Psoas muscle (tissue), 8 donors: ENCODE measurements at places on chromosomes 3 and 15. TPM values are rescaled to one million over a fixed set of nuclear protein-coding genes. Genes with fewer than 3 reads are reported as not detected.

SH3GL3 gene
- total RNA-seq: not detected

SUSD5 gene
- total RNA-seq: 0.71 TPM

FILIP1L gene
- 128 TPM for total RNA-seq

MEX3B gene
- total RNA-seq: 1.2 TPM

INAFM2 gene
- total RNA-seq: 30.2 TPM

ROPN1 gene
- not detected for total RNA-seq

FETUB gene
- total RNA-seq: not detected

GRCh38 chr3:195812366-195812765, 637 bp upstream of the MUC4 start:
- peaks cover 6% of the 10 kb centered on the region for H3K27me3 ChIP-seq
- H3K27ac ChIP-seq: no peak overlapping the region
- no peak overlapping the region for H3K4me3 ChIP-seq
- H3K4me1 ChIP-seq: no peaks in the 10 kb centered on the region
- no peak for DNase-seq

- H3K27ac ChIP-seq: no peak overlapping the region
- H3K27me3 ChIP-seq: no peaks in the 10 kb centered on the region
- H3K4me3 ChIP-seq: no peak overlapping the region
- no peaks in the 10 kb centered on the region for H3K36me3 ChIP-seq
- no peak for DNase-seq
Measured at GRCh38 chr3:108136561-108137459, 46.0 kb upstream of the CD47 start.

DNA sequence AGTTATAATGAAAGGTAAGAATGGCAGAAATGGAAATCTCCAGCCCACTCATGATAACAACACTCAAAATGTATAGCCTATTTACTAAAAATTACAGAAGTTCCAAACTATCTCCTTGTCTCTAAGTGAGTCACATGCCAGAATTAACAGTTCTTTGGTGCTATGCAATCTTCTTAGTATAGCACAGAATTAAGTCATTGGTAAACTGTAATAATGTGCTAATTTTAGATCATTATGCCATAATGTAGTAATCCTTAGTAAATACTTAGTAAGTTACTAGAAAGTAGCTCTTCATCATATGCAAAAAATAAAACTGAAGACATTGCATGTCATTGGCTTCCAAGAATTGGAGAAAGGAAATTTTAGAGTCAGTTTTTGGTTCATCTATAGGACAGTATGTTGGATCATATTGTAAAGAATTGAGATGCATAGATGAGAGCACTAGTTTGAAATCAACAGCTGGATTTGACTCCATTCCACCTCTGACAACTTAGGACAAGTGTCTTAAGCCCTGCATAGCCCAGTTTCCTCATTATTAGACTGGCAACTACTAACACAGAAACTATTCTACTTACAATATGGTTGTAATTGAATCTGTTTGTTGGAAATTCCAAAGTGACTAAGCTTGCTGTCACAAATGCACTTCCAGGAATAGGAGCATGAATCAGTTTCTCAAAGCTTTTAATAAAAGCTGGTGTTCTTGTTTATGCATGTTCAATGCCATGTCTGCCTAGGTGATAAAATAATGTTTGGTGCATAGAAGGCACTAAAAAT, 40.1 kb upstream of the CD47 start:
- peaks cover 2% of the 10 kb centered on the region for H3K27me3 ChIP-seq
- no peak for DNase-seq
- H3K36me3 ChIP-seq: no peaks in the 10 kb centered on the region
- no peak overlapping the region for H3K4me3 ChIP-seq
- peak overlapping the region; percentile 81 for H3K27ac ChIP-seq

DNA sequence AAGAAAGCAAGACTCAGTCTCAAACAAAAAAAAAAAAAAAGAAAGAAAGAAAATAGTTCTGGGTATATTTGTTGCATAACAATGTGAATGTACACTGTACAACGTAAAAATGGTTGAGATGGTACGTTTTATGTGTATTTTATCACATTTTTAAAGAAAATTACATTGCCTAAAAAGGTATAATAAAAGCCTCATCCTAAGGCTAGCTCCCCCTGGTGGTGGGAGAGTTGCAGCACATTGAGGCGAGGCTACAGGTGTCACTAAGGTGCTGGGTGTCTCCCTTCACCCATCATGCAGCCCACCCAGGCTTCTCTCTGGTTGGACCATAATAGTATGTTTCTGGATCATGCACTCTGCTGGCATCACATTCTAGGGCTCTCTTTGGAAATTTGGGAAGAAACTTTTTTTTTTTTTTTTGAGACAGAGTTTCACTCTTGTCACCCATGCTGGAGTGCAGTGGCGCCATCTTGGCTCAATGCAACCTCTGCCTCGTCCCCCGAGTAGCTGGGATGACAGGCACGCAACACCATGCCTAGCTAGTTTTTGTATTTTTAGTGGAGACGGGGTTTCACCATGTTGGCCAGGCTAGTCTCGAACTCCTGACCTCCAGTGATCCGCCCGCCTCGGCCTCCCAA, 12.4 kb upstream of the RAB11A start:
- peak; percentile 56 for DNase-seq
- H3K27me3 ChIP-seq: no peaks in the 10 kb centered on the region
- H3K4me3 ChIP-seq: no peak overlapping the region
- no peaks in the 10 kb centered on the region for H3K36me3 ChIP-seq
- peak overlapping the region; percentile 89 for H3K27ac ChIP-seq

- peaks cover 15% of the 10 kb centered on the region for H3K4me1 ChIP-seq
- H3K27me3 ChIP-seq: peaks cover 4% of the 10 kb centered on the region
- H3K27ac ChIP-seq: no peak within 1 kb of the TSS
- peak; percentile 83 for DNase-seq
Measured at GRCh38 chr3:39809181-39809994, at the start of gene MYRIP. Gene MYRIP (plus strand): TSS chr3:39809609. CDS start chr3:39900817, 91,208 bp downstream.

DNA sequence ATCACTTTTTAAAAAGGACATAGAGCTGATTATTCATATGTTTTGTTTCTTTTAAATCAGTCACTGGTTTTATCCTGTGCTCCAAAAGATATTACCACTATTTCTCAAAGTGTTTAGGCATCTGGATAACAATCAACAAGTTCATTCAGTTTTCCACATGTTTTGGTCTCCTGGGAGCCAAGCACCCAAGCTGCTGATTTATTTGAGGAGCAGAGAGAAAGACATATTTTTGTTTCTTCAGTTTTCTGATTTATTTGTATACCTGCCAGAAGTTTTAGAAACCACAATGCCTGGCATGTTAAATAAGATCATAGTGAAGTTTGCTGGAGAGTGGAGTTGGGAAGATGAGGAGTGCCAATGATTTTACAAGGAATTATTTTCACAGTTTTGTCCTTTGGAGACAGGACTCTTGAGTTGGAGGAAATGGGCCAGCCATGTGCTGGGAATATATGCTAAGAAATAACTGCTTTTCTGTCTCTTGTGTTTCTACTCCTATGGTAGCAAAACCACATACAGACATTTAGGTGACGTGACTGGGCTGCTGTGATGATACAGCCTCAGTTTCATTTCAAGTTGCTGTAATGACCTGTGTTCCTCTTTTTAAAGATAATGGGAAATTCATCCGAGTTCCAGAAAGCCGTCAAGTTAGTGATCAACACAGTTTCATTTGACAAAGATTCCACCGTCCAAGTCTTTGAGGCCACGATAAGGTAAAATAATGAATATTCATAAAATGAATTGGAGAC, 11.7 kb downstream of the EDEM1 start:
- H3K4me3 ChIP-seq: no peak overlapping the region
- no peak overlapping the region for H3K27ac ChIP-seq
- H3K36me3 ChIP-seq: peaks cover 56% of the 10 kb centered on the region
- H3K27me3 ChIP-seq: no peaks in the 10 kb centered on the region
- peaks cover 29% of the 10 kb centered on the region for H3K4me1 ChIP-seq

- H3K27me3 ChIP-seq: peaks cover 2% of the 10 kb centered on the region
- no peak for DNase-seq
- no peaks in the 10 kb centered on the region for H3K4me1 ChIP-seq
- no peak overlapping the region for H3K27ac ChIP-seq
Measured at GRCh38 chr15:47427463-47427862, 289.8 kb upstream of the SEMA6D start.

DNA sequence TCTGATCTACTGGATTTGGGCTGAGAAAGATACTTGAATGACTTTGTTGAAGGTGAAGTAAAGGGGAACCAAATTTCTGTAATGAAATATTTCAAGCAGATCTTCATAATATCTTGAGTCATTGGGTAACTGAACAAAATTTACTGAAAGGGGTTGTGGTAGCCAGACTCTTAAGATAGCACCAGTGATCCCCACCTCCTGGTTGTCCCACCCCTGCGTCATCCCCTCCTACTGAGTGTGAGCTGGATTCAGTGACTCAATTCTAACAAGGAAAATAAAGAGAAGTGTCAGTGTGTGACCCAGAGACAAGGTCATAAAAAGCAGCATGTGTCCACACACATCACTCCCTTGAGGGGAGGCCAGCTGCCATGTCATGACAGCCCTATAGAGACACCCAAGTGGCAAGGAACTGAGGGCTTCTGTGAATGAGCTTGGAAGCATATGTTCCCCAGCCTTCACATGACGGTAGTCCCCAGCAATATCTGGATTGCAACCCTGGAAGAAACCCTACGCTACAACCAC, 107.1 kb downstream of the MECOM start:
- H3K27ac ChIP-seq: no peak overlapping the region
- H3K4me3 ChIP-seq: no peak overlapping the region

- no peaks in the 10 kb centered on the region for H3K27me3 ChIP-seq
- H3K4me1 ChIP-seq: no peaks in the 10 kb centered on the region
- no peak overlapping the region for H3K4me3 ChIP-seq
Measured at GRCh38 chr3:116776880-116777785, 67.6 kb downstream of the TUSC7 start.

DNA sequence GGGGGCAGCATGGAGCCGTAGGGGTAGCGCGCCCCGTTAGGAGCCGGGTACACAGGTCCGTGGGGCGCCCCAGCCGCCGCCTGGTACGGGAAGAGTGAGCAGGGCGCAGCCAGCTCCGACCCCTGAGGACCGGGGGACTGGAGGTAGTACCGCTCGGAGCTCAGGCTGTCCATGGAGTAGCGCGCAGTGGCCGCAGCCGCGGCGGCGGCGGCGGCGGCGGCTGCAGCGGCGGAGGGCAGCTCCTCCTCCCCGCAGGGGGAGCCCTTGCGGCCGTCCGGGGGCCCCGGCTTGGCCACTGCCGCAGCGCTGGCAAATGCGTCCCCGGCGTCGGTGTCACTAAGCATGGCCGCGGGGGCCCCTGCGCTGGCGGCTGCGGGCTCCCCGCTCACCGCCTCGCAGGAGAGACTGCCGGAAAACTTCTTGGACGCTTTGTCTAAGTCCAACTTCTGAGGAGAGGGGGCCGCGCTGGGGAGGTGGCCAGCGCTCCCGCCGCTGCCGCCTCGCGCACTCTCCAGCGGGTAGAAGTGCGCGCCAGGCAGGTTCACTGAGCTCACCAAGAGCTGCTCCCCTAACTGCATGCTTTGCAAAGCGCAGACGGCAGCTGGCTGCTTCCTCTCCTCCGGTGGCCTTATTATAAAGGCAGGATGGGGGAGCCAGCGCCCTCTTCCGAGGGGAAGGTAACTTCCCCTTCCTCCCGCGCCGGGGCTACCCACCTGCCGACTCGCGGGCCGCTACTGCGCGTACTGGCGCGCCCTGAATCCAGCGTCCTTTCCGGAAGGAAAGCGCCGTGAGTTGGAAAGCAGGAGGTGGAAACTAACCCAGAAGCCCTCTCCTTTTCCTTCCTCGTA, at the start of gene EOMES:
Gene EOMES (minus strand): TSS at position 607 of the 848 bp plus-strand sequence. CDS start 29 bp downstream, at position 578.
- no peak within 1 kb of the TSS for H3K27ac ChIP-seq
- peaks cover 19% of the 10 kb centered on the region for H3K4me1 ChIP-seq

GRCh38 chr3:152202976-152203626, 65.6 kb upstream of the MBNL1 start:
- no peaks in the 10 kb centered on the region for H3K27me3 ChIP-seq
- peak overlapping the region; percentile 61 for H3K4me3 ChIP-seq
- DNase-seq: no peak
- no peaks in the 10 kb centered on the region for H3K36me3 ChIP-seq

DNA sequence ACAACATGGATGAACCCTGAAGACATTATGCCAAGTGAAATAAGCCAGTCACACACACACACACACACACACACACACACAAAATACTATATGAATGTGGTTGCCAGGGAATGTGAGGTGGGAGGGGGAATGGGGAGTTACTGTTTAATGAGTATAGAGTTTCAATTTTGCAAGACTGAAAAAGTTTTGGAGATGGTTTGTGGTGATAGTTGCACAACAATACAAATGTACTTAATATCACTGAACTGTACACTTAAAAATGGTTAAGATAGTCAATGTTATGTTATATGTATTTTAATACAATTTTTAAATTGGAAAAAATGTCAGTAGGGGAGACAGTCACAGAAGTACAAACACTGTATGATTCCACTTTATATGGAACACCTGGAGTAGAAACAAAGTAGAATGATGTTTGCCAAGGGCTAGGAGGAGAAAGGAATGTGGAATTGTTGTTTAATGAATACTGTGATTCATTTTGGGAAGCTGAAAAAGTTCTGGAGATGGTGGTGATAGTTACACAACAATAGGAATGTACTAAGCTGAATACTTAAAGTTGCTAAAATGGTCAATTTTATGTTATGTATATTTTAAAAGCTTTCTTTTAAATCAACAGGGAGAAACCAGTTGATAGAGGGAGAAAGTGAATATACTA, 76.6 kb downstream of the RPL39L start:
- no peak overlapping the region for H3K4me3 ChIP-seq
- H3K27me3 ChIP-seq: no peaks in the 10 kb centered on the region
- H3K36me3 ChIP-seq: peaks cover 11% of the 10 kb centered on the region
- peaks cover 42% of the 10 kb centered on the region for H3K4me1 ChIP-seq
- H3K27ac ChIP-seq: no peak overlapping the region

DNA sequence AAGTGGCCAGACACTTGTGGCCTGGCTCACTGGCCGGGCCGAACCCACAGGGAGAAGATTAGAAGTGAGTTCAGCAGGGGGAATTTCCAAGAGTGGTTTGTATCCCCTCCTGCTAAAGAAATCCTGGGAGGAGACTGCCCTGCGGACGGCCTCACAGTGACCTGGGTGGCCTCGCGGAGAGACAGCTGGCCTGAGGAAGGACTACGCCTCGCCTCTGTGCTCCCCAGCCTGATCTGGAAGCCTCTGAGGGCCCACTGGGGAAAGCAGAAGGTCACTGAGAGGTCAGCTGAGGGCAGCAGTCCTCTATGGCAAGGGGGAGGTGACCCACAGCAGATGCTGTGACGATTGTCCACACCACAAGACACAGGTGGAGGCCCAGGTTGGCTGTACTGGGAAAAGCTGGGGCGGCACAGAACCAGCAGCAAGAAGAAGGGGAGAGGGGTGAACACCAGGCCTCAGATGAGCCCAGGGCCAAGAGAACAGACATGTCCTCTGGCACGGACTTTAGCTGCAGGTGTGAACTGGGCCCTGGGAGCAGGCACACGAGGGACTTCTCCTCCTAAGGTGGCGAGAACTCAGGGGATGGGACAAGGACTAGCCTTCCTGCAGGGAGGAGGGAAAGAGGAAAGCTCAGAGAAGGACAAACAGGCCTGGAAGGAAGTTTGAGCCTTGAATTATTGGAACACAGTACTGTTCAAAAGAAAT, 37.2 kb upstream of the DLG1 start:
- H3K4me3 ChIP-seq: no peak overlapping the region
- no peaks in the 10 kb centered on the region for H3K4me1 ChIP-seq
- H3K27me3 ChIP-seq: no peaks in the 10 kb centered on the region
